ENCODE measurements at places on chromosomes 7 and 10. TPM values are rescaled to one million over a fixed set of nuclear protein-coding genes. Genes with fewer than 3 reads are reported as not detected.

- DNase-seq = no peak
Observed at GRCh38 chr10:31186225-31187000, 132.6 kb upstream of the ZEB1 start.

DNA sequence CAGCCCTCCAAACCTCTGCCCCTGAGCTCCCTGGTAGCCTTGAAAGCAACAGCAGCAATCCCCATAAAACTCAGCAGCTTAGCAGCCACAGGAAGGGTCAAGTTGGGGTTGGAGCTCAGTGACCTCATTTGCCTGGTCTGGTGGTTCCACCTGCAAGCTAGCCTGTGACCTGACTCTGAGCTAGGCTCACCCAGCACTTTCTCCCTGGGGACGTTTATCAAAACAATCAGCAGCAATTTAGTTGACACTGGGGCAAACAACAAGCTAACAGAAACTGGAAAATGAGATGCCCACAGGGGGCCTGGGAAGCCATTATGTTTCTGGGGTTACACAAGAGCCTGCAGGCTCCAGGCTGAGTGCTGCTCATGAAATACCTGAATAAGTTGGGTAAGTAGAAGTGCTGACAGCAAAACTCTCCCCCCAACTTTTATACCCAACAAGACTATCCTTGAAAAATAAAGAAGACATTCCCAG lies 22.4 kb upstream of the CRYGN start:
- no peak for DNase-seq

VAX1 gene
- not detected for total RNA-seq

MEIG1 gene
- 1.2 TPM for total RNA-seq

GRCh38 chr7:36034020-36034419 lies 119.0 kb upstream of the EEPD1 start:
- DNase-seq = peak; percentile 91

GRCh38 chr7:26646336-26647048 lies 217.9 kb downstream of the SKAP2 start:
- DNase-seq = peak; percentile 14

DNA sequence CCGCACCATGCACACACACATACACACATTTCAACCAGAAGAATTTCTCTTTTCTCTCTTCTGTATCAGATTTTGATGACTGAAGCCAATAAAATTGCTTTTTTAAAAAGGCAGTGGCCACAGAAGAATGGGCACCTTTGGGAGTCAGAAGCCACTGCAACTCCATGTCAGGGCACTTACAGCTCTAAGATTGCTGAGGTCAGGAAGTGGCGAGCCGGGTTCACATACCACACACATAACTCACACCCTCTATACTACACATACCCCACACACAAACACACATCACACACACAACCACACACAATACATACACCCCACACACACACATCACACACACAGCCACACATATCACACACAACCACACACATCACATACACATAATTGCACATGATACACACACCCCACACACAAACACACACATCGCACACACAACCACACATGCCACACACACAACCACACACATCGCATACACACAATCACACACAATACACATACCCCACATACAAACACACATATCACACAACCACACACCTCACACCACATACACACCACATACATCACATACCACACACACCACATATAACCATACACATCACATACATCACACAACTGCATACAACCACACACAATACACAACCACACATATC lies 31.2 kb downstream of the GPRIN2 start:
- DNase-seq = peak; percentile 94

DNA sequence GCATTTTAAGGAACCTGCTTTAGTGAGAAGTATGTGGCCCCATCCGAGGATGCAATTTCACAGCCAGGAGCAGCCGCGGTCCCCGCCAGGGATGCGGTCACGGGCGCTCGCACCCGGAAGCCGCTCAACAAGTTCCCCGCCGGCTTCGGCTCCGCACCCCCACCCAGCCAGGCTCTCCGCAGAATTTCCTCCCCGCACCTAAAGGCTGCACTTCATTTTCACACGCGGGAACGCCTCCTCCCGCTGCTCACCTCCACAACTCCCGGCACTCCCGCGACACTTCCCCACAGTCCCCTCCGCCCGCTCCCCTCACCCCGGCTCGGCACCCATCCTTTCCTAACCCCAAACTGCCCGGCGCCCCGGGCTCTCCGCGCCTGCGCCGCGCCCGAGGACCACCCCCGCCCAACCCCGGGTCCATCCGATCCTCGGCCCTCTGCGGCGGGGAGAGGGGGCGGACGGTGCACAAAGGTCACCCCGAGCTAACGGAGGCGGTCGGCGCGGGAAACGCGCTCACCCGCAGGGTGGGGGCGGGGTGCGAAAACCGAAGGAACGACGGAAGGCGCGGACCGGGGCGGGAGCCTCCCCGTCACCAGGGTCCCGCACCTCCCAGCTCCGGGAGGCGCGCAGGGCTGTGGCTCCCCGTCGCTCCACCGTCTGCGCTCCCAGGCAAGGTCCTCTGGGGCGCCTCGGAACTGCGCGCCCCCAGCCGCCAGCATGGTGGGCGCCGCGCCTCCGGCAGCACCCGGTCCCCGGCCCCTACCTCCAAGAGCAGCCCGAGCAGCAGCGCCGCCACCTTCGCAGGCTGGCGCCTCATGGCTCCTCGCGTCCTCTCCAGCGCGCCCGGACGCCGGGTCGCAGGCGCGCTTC lies 558 bp downstream of the VOPP1 start:
- peak; percentile 94 for DNase-seq

EVX1 gene
- not detected for total RNA-seq

All from osteoblast (primary cell).